Retinal pigment epithelial cell (primary cell): ENCODE measurements at places on chromosomes 3 and 15.

DNA sequence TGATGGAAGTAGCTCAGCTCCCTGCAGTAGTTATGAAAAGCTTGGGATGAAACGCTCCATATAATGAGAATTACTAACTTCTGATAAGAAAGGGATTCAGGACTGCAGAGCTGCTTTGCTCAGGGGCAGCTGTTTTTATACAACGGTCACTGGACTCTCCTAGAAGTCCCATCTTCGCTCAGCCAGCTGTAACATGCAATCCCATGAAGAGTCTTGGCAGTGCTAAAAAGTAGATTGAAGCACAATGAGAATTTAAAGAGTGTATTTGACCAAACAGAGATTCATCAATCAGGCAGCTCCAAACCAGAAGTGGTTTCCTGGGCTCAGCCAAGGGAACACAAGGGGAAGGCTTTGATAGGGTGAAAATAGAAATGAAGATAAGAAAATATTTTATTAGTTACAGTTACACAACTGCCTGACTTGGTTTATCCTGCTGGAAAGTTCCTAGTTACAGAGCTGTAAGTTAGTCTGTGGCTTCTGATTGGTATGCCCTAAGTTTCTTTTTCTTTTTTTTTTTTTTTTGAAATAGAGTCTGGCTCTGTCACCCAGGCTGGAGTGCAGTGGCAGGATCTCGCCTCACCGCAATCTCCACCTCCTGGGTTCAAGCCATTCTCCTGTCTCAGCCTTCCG, 24.1 kb downstream of the SIDT1 start:
- no peak for DNase-seq

DNA sequence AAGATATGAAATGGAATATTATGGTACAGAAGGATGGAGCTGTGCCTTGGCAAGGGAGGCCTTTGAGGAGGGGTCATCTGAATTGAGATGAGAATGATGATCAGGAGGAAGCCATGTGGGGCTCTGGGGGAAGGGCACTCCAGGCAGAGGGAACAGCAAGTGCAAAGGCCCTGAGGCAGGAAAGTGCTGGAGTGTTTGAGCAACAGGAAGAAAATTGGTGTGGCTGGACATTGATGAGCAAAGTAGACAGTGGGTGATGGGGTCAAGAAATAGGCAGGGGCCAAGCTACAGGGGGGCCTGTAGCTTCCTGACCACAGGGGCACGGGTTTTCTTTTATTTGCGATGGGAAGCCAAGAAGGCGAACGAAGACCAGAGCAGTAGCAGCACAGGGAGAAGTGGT, 3.3 kb upstream of the GP9 start:
- DNase-seq: no peak

DNA sequence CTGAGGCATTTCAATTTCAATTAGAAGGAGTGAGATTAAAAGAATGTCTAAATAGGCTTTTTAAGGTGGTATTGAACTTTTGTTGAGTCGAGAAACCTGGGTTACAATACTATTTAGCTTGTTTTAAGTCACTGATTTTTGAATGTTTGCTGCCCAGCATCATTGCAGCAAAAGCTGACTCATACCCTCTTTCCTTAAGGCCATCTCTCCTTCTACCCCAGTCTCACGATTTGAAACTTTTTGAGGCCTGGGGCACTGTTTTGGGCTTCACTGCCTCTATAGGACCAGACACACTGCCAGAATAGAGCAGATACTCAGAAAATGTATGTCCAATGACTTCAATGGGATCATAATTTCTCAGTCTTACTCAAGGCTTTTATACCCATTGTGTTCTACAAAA, 319.6 kb upstream of the TGFBR2 start:
- no peak for DNase-seq

- DNase-seq: no peak
Observed at GRCh38 chr15:46933332-46933731, 784.0 kb upstream of the SEMA6D start.

- DNase-seq: no peak
Observed at GRCh38 chr15:91067036-91067435, 33.0 kb upstream of the SV2B start.

DNA sequence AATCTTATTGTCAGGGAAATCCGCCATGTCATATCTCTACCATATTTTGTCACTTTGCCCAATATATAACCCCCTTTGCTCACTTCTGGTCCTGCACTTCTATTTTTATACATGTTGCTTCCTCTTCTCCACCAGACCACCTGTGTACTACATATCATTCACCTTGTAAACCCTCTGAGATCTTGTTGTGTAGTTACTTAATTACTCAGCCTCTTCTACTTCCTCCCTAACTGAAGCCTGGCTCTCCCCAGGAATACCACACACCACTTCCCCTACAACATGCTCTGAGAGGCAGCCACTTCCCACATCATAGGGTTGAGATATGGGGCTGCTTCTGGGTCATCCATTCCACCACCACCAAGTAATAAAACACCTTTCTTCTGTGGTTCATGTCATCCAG, 10.0 kb downstream of the HEXA start:
- DNase-seq: no peak

- no peak for DNase-seq
Observed at GRCh38 chr3:16300881-16301359, 35.9 kb downstream of the OXNAD1 start.

DNA sequence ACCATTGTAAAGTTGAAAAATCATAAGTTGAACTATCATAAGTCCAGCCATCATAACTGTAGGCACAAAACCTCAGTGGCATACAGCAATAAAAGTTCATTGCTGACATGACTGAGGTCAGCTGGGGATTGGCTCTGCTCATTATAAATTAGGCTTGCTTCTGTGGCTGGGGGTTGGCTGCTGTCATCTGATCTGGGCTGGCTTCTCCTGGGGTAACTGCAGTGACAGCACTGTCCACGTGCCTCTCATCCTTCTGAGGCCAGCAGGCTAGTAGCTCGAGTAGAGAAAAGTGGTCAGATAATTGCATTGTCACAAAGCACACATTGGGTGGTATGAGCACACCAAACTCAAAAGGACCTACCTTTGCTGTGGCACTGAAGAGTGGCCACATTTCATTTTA, 31.3 kb downstream of the CMTM7 start:
- no peak for DNase-seq

DNA sequence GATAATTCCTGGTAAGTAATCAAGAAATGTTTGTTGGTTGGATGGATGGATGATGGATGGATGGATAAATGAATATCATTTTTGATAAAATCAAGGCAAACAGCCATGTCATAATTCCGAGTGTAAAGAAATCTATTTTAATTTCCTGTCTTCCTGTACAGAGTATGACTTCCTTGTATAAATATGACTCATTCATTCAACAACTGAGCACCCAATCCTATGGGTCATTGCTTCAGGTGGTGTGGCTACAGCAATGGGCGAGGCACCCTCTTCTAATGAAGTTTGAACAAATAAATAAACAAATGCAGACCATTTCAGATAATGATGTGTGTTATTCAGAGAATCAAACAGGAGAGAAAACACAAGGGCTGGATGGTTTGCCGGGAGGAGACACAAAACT, 198.7 kb downstream of the TNIK start:
- DNase-seq: no peak

DNA sequence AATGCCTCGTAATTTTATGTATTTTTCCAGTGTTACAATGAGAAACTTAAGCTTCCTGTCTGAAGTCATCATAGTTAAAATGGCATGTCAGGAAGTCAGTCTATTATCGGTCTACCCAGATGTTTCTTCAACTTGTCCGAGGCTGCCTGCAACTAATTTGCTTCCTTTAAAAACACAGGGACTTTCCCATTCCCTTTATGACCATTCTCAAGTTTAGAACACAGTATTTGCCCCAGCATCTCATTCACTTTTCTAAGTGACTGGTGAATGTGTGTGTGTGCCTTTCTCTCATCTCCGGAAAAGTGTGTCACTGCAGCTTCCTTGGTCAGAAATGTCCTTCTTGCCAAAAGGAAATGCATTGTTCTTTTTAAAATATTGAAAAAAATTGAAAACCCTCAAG, 466.6 kb downstream of the RAP2B start:
- DNase-seq: no peak

- DNase-seq: no peak
Observed at GRCh38 chr3:61582287-61582686, 20.9 kb downstream of the PTPRG start.

GRCh38 chr3:71468311-71469137, 115.0 kb downstream of the FOXP1 start:
- no peak for DNase-seq

- DNase-seq: no peak
Observed at GRCh38 chr15:83474578-83474977, 27.4 kb downstream of the SH3GL3 start.

- DNase-seq: no peak
Observed at GRCh38 chr15:78059110-78059839, 18.2 kb downstream of the TBC1D2B start.

- DNase-seq: no peak
Observed at GRCh38 chr3:14248849-14249523, 70.4 kb downstream of the LSM3 start.

- no peak for DNase-seq
Observed at GRCh38 chr15:70519004-70519365, 244.4 kb downstream of the UACA start.

DNA sequence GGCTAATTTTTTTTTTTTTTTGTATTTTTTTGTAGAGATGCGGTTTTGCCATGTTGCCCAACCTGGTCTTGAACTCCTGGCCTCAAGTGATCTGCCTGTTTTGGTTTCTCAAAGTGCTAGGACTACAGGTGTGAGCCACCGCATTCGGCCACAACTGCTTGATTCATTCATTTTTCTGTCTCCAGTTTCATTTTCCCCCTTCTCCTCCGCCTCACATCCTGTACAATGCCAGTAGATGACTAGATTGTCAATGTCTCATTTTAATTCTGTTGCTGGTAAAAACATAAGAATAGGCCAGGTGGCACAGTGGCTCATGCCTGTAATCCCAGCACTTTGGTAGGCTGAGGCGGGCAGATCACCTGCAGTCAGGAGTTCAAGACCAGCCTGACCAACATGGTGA, 12.0 kb upstream of the ZNF592 start:
- no peak for DNase-seq

DNA sequence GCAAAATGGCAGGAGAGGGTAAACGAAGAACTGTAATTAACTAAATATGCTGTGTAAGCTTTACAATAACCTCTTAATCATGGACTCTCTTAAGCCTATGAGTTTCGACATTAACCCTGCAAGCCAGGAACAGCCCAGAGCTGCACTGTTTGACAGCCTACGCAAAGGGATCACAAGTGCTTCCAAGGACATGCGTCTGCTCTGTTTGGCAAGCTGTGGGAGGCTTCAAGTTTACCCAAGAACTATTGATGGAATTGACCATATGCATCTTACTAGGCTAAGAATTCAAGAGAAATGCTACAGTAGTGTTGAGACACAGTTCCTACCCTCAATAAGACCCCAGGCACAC, 66.0 kb downstream of the PDZRN3 start:
- no peak for DNase-seq

DNA sequence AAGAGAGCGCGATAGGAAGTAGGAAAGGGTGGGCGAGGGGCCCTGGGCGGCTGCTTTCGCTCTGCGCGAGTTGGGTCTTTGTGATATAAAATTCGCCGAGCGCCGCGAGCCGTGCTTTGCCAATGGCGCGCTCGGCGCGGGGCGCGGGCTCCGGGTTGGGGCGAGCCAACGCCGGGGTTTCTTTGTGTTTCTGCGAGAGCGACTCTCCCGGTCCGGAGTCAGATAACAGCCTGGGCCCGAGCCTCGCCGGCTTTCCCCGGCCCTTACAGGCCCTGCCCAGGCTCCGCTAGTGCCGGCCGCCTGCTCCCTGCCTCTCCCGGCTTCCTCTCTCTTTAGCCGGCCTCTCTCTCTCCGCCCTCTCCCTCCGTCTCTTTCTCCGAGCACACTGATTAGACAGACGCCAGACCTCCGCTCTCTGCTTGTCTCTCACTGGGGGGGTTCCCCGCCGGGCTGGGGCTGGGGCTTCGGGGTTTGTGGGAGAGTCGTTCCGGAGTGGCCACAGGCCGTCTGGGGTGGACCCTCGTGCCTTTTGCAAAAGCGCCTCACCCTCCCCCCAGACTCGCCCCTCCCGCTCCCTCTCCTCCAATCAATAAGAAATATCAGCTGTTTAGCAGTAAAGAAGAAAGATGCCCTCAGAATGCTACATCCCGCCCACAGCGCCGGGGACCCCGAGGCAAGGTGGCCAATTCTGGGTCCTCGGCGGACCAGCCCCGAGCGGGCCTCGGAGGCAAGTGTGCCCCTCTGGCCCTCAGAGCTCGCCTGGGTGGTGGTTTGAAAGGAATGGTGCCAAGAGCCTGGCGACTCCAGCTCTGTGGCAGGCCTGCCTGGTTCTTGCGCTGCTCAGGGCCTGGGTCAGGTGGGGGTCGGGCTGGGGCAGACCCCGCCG, 2.9 kb downstream of the NR2F2 start:
- no peak for DNase-seq

GRCh38 chr15:34223904-34224596, 766 bp upstream of the EMC4 start:
- DNase-seq: no peak

DNA sequence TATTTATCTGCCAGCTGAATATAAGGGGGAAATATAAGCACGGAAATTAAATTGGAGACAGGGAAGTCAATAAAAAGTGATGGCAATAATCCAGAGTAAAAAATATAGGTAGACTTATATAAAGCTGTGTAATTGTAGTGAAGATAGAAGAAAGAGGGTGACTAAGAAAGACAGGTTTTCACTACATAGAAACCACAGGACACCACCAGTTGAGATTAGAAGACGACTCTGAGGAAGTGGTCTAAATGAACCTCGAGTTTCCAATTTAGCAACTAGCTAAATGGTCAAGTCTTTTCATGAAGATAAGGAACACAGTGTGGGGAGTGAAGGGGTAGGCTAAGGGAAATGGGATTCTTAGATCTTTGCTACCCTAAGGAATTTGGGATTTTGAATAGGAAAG, 188.8 kb upstream of the ARL6 start:
- no peak for DNase-seq

- no peak for DNase-seq
Observed at GRCh38 chr3:183475016-183475763, 46.8 kb upstream of the MCF2L2 start.

DNA sequence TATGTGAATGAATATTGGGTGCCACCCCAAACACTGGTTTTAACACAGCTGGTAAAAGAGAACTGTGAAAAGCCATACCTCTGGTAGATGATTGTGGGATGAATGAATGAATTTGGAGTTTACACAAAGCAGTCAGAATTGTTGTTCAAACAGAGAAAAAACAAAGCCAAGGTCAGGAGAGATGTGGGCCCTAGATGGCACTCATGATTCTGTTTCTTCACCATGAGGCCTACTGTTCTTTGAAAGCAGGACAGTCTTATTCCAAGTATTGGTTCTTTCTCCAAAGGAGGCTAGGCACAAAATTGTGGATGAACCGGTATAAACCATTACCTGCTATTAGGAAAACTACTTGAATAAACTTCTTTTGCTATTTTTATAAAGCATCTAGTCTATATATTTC, 97.6 kb downstream of the SAMMSON start:
- no peak for DNase-seq

DNA sequence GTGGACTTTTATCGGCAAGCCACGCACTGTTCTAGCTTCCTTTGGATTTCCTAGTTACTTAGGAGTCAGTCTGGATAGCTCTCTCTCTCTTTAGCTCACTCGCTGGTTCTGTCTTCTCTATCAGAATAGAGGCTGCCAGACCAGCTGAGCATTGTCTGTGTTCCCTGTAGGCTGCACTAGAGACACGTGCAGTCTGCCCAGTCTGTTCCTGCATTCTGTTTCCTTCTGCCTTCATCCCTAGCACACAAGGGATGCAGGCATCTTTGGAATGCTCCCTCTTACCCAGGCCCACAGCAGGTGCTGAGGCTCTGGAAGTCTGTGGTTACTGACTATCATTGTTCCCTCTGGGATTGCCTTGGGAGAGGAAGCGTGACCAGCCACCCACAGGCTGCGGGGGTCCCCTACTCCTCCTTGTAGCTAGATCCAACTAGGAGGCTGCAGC, 322.8 kb downstream of the ZNF621 start:
- DNase-seq: no peak
